ENCODE measurements at places on chromosomes 3 and 15.

DNA sequence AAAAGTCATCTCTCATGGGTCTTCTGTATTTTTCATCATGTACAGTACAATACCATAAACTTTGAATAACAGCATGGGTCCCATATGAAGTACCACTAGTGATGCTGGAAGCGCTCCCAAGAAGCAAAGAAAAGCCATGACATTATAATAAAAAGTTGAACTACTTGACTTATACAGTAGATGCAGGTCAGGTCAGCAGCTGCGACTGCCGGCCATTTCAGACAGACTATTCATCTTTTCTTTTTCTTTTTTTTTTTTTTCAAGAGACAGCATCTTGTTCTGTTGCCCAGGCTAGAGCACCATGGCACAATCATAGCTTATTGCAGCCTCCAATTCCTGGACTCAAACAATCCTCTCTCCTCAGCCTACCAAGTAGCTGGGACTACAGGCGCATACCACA, 10.2 kb downstream of the RAF1 start:
- no peak for DNase-seq

DNA sequence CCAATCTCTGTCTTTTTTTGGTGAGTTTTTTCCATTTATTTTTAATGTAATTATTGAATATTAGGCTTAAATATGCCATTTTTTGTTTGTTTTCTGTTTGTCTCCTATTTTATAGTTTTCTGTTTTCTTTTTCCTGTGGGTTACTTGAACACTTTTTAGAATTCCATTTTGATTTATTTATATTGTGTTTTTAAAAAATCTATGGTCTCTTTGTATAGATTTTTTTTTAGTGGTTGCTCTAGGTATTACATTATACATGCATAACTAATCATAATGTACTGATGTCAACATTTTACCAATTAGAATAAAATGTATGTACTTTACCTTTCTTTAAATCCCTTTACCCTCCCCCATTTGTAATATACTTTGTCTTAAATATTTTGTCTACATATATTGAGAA, 56.2 kb downstream of the RASA2 start:
- no peak for DNase-seq

GRCh38 chr15:90530250-90531051, 728 bp downstream of the CRTC3 start:
- peak; percentile 30 for DNase-seq

GRCh38 chr3:55332176-55332575, 154.9 kb downstream of the WNT5A start:
- DNase-seq: no peak

DNA sequence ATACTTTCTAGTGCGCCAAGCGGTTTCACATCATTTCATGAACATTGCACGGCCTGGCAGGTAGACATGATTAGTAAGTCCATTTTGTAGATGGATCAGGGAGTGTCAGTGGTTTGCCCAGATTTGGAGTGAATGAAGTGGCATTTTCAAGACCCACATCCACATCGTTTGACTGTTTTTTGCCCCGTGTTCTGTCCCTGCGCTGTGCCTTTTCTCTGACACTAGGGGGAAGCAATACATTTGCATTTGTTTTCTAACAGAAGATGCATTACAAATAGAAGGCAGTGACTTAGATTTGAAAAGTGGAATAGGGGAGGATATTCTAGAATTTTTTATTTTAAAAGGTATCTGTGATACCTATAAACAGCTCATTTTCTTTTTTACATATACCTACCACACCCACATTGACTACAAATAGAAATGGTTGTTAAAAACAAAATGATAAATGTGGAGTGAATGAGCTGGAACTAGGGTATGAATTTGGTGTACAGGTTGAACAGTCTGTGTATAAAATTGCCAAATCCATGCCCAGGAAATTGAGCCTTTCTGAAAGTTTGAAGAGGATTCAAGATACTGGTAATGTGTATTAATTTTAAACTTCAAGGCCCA, 98.0 kb downstream of the USP13 start:
- DNase-seq: peak; percentile 31

DNA sequence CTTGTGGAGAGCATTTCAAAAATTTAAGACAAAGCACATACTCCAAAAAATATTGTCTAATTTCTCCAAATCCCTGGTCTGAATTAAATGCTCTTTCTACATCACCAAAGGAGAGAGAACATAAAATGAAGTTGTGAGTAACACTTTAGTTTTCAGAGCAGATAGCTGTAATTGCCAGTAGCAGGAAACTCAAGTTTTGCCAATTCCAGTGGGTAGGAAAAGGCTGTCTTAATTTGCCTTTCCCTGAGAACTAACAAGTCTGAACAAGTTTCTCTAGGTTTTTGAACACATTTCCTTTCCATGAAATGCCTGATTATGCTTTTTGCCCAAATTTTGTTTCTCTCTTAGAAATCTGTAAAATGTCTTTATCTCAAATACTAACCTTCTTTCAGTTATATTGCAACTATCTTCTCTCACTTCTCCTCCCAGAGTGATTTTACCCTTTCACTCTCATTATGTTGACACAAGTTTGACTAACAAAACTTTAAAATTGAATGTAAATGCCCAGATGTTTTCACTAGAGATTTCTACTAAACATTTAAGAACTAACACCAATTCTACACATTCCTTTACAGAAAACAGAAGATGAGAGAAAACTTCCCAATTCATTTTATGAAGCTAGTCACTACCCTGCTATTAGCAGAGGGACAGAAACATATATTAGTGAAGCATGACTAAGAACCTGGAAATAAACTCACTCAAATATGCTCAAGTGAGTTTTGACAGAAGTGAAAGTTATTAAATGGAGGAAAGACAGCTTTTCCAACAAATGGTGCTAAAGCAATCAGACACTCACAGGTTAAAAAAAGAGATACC, 38.4 kb downstream of the RFX7 start:
- DNase-seq: no peak

DNA sequence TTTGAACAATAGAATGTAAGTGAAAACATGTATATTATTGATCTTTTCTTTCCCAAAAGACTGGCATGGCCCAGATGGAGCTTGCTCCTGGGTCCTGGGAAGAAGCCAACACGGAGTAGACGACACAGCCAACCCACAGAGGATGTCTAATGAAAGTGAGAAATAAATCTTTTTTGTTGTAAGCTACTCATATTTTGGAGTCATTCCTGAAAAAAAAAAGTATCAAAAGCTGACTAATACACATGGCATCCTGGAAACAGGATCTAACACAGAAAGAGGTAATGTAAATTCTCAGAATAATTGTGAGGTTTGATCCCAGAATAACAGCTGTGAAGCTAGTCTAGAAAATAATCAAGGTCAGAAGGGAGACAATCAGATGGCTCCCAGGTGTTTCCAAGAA, 12.6 kb upstream of the FRMD5 start:
- DNase-seq: no peak

DNA sequence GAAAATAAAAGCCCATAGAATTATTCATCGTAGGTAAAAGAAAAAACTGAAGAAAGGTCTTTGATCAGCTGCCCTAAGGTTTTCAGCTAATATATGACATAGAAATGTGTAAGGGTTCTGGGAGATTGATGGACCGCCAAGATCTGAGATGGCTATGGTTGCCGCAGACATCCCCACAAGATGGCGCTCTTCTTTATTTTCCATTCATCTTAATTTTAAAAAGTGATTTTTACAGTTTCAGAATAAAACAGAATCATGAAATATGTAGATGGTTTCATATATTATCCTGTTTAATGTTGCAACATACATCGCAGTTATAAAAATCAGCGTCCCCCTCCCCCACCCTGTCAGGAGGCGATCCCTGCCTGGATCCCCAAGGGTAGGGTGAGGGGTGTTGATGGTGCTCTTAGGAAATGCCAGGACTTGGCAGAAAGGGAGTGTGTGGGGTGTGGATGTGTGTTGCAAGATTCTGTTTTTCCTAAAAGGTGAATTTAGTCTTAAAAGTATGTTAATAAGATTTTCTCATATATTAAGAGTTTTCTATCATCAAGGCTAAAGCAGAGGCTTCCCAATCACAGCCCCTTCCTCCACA, 68.8 kb downstream of the ANXA2 start:
- DNase-seq: peak; percentile 12

- DNase-seq: no peak
These were observed 272.1 kb downstream of the OXSM start for GRCh38 chr3:26061947-26062346.

DNA sequence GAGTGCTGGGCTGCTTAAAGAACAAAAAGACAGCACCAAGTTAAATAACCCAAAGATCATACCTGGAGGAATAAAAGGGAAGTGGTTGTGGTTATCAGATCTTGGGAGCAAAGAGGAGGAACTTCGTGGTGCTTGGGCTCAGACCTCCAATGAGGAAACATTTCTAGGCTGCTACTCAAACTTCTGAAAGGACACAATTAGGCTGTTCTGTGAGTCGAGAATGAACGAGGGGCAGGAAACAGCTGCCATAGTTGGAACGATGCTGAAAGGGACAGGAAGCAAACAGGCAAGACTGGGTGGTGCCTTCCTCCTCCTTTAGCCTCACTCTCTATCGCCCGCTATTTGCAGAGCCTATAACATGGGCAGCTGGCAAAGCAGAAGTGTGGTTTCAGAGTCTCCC, 276.3 kb upstream of the ARRDC4 start:
- DNase-seq: no peak

GRCh38 chr3:162780313-162780712, 1283.7 kb downstream of the OTOL1 start:
- DNase-seq: peak; percentile 57

DNA sequence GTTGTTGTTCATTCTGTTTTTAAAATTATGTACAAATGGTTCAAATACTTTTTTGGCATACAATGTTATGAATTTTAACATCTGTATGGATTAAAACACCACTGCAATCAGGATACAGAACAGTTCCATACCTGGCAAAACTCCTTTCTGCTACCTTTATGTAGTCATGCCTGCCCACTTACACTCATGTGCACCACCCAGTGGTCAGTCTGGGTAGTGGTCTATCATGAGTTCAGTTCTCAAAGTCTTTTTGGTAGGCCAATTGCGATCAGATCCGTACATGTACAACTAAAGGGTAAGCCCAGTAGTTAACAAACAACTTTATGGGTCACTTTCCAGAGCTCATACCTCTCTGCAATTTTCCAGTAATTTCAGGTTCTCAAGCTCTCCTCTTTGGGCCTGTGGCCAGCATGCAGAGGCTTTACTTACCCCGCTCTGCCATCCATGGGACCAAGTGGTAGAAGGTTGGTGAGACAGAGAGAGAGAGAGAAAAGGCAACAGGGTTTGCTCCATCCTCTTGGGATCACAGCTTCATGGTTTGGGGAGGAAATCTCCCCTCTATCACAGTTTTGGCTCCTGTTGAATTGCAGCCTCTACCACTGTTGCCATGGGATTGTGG, 63.9 kb upstream of the FAM98B start:
- peak; percentile 70 for DNase-seq

- DNase-seq: no peak
These were observed 736.5 kb upstream of the CFAP20DC start for GRCh38 chr3:59786374-59786773.

- DNase-seq: no peak
These were observed 192.8 kb upstream of the TTC14 start for GRCh38 chr3:180409170-180409569.

GRCh38 chr15:37096558-37097143, 3.7 kb downstream of the MEIS2 start:
- no peak for DNase-seq

DNA sequence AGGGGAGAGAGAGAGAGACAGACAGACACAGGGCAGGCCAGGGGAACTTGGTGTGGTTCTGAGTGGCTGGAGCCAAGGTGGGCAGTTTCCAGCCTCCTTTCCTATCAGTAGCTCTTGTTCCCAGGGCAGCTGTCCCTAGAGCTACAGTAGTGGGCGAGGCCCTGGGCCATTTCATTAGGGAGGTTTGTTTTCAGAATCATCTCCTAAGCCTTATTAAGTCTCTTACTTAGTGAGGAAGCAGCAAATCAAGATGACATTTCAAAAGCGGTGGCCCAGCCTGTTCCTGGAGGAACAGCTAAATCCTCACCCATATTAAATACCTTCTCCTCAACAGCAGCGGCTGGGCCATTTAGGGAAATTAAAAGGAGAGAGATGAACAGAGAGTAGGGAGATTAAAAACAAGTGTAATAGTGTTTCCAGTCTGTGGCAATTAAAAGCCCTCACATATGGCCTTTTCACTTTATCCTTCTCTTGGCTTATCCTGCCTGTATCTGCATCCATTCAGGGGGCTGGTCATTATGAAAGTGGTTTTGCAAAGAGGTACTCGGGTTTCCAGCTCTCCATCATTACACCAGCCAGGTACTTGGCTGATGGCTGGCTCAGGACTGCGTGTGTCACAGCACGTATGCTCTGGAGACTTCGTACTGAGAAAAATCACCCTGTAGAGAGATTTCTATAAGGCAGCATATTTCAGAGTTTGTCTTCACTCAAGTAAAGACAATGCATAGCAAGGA, 91.9 kb upstream of the PRR23C start:
- DNase-seq: no peak

GRCh38 chr3:7015683-7016440, 154.9 kb downstream of the GRM7 start:
- DNase-seq: no peak

DNA sequence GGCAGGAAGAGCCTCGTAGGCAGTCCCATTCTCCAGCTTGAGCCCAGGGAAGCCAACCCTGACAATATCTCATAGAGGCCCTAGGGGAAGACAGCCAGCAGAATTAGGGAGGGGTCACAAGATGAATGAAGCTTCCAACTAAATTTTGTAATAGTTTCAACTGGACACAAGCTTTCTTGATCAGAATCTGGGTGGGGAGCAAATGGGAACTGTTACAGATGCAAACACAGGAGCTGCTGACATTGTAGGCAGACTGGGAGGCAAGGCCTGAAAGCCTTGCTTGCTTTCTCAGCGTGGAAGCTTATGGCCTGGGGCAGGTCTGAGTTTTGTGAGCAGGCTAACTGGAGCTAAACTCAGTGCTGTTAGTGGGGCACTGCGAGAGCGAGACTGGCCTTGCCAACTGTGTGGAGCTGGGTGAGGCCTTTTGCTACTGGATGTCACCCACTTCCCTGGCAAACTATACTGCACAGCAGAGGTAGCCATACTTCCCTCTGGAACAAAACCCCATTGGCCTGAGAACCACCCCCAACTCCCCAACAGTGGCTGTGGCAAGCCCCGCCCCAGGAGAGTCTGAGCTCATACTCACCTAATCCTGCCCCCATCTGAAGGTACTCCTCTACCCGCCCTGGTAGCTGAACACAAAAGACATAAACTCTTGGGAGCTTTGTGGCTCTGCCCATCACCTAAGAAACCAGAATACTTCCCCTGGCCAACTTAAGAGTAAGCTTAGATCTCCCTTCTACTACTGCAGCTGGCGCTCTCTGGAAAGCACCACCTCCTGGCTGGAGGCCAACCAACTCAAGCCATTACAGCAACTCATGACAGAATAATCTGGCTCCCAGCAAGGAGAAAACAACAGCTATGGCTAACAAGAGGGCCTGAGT, 42.9 kb downstream of the CFAP20DC start:
- peak; percentile 30 for DNase-seq

GRCh38 chr3:127739347-127740135, 66.8 kb downstream of the ABTB1 start:
- no peak for DNase-seq

- peak; percentile 70 for DNase-seq
These were observed 12.2 kb downstream of the ALG1L2 start for GRCh38 chr3:130093741-130094391.

DNA sequence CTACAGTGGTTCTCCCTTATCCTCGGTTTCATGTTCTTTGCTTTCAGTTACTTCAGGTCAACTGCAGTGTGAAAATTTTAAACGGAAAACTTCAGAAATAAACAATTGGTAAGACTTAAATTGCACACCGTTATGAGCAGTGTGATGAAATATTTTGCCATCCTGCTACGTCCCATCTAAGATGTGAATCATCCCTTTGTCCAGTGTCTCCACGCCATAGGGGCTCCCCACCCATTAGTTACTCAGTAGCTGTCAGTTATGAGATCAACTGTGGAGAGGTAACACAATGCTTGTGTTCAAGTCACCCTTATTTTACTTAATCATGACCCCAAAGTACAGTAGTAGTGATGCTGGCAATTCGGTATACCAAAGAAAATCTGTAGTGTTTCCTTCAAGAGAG, 47.4 kb downstream of the TJP1 start:
- DNase-seq: no peak

Measured in hematopoietic multipotent progenitor cell treated with erythropoietin and hydrocortisone succinate and interleukin-3 and kit ligand, for 8 days (in vitro differentiated cells).